ENCODE measurements at places on chromosomes 3 and 15.
A peak's percentile ranks its signal among the peaks of the same experiment; 100 is the strongest.

DNA sequence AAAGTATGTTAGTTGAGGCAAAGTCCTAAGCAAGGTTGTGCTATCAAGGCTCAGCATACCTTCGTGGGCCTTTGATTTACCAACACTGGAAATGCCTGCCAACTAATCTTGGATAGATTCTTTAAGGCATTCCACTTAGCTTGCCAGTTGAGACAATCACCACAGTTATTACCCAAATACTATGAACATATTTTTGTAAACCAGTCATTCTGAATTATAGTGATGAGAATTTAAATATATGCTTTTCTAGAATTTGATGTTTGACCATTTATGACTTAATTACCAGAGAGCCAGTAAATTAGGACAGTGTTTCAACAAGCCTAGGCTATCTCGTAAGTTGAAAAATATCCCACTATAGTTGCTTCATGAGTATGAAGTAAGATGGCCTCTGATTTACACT is 15.5 kb downstream of the TRIM59 start:
- DNase-seq, result no peak

DNA sequence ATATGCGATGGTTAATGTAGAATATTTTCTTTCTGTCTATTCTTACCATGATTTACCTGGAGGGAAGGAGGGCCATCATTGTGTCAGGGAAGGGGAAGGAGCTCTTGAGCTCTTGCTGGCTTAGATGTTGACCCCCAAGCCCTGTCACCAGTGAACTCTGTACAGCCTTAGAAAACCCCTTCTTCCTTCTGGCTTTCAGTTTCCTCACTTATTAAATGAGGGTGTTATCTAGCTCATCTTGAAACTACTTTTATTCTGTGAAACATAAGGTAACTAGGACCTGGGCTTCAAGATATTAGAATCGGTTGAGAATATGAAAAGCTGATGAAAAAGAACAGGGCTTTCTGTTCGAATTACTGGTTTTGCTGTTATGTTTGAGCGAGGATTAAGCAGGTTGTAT is 25.1 kb upstream of the UTS2B start:
- DNase-seq, result no peak

GRCh38 chr3:132721479-132722164 is 587 bp downstream of the NPHP3 start:
- no peak for DNase-seq

GRCh38 chr3:170868577-170869238 is 1.3 kb downstream of the RPL22L1 start:
- no peak for DNase-seq

DNA sequence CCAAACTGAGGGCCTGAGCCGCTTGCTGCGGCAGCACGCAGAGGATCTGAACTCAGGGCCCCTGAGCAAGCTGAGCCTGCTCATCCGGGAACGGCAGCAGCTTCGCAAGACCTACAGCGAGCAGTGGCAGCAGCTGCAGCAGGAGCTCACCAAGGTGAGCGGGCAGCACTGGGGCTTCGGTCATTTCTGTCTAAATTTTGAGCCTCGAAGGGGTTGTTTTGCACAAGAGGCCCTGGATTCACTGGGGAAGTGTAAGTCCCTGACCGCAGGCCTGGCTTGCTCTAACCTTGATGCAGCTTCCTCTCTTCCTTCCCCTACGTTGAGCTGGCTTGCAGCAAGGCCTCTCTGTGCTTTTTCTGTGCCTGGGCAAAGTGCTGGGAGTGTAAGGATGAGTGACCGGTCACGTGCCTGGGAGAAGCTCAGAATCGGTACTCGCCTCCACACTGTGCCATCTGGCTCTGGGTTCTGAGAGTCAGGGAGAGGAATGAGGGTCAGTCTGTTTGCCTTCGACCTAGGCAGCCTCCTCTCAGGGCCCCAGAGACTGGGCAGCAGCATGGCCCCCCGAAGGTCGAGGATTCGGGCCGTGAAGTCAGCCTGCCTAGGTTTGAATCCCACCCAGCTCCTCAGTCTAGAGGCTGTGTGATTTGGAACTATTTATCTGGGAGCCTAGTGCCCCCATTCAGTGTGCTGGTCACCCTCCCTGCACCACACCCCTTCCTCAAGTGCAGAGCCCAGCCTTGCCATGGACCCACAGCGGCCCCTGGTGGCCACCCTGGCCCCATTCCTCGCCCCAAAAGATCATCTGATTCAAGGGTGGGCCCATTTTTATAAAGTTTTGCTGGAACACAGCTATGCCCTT is 1.4 kb downstream of the FES start:
- DNase-seq, result peak; percentile 57

GRCh38 chr15:98658831-98659699 is 10.7 kb downstream of the IGF1R start:
- no peak for DNase-seq

- DNase-seq, result no peak
Measured at GRCh38 chr3:58022490-58022889, 14.3 kb downstream of the FLNB start.

DNA sequence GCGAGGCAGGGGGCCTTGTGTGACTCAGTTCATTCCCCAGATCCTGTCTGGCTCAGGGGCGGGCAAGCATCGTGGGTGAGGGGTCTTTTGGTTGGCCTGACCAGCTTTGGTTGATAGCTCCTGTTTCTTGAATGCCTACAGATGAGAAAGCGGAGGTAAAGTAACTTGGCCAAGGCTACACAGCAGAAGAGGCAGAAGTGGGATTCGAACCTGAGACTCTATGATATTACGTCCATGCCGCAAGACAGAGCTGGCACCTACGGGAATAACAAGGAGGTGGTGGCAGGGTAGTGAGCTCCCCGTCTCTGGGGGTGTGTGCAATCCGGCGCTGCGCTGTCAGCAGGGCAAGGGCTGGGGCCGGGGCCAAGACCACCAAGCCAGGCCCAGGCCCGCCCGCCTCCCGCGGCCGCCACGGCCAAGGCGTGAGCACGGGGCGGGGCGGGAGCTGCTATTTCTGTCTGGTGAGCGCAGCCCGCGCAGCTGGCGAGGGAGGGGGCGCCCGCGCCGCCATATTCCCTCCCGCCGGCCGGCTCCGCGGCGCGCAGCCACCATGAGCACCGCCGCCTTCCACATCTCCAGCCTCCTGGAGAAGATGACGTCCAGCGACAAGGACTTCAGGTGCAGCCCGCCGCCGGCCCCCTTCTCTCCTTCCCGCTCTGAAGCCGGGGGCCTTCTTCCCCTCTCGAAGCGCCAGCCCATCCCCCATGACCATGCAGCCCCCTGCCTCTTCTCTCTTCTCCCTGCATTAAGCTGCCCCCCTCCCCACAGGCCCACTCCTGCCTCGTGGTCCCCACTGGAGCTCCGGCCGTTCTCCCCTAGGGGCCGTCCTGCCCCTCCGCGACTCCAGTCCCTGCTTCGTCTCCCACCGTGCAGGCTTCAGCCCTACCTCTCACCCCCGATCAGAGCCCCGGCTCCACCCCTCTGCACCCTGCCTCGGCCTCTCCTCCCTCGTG is at the start of gene CAND2:
TSS of gene CAND2 (plus strand) at position 510 of the 953 bp plus-strand sequence. CDS start at position 551, 41 bp downstream.
- DNase-seq, result no peak

DNA sequence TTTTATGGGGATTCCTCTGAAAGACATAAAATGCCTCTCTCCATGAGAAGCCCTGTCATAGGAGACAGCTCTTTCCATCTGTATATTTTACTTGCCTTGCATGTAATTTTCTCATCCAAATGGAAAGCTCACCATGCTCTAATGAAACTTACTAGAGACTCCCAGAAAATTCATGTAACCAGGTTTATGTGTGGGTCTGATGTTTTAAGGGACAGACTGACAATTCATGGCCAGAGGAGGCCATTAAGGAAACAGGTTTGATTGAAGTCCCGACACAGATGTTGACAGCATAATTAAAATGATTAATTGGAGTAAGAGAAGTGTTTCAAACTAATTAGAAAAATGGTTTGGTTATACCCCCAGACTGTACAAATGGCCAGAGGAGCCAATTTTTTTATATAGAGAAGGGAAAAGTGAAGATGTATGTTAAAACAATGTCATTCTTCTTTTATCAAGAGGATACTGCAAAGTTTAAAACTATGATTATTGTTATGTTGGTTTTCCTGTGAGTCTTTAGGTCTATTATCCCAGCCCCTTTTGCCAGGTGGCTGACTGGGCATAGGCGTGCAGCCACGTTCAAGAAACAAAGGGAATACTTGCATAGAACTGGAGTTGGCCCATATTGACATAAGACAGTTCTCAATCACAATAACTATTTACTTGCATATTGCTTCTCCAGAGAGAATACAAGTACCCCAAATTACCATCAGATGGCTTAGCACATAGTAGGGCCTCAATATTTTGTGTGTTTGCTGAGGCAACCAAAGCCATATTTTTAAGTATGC is 64.8 kb downstream of the RBMS3 start:
- no peak for DNase-seq

DNA sequence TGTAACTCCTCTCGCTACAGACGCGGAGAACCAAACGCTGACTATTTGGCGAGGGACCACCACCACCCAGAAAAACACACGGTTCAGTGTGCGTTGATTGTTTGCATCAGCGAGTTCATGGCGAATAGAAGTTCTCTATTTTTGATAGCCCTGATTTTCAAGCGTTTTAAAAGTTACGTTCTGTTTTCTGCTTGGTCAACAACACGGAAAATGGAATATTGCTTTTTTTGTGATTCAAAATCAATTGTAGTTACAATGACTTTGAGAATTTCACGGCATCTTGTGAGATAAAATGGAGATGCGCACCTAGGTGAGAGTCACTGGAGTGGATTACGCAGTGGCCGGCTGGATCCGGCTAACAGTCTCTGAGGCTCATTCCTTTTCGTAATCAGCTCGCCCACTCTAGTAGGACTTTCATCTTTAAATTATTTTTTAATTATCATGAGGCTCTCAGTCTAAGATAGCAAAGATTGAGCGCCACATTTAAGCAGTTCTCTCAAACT is 54.8 kb downstream of the CCDC54 start:
- DNase-seq, result no peak

- peak; percentile 3 for DNase-seq
Measured at GRCh38 chr15:83108266-83109219, 1.1 kb downstream of the TM6SF1 start.

- no peak for DNase-seq
Measured at GRCh38 chr3:65939801-65940246, 98.9 kb downstream of the MAGI1 start.

All from stimulated activated CD8-positive, alpha-beta memory T cell treated with anti-CD3 and anti-CD28 coated beads, Interleukin-15, amount 100 ng/mL, for 4 hours (primary cell).